CD4-positive, alpha-beta T cell (primary cell): ENCODE measurements at places on chromosomes 12 and 14. TPM values are rescaled to one million over a fixed set of nuclear protein-coding genes. Genes with fewer than 3 reads are reported as not detected.

DNA sequence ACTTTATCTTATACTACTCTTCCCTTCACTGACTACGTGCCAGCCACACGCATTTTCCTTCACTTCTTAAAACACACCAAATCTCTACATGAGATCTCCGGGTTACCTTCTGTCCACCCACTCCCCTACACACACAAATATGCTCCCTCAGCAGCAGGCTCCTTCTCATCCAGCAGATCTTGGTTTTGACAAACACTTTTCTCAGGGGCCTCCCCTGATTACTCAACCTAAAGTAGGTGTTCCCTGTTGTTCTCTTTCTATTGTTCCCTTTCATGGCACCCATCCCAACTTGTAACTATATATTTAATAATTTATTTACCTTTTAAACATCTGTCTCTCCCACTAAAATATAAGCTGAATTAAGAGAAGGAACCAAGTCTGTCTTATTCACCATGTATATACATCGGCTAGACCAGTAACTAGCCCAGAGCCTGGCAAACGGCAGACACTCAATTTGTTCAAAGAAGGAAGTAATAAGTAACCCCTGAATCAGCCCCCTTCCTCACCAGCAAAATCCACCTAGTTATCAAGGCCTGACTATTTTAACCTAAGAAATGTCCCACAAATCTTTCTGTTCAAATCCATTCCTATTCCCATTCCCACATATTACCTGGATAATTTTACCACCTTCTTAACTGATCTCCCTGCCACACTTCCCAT lies 2.7 kb downstream of the C2CD5 start:
- no peak for DNase-seq

DNA sequence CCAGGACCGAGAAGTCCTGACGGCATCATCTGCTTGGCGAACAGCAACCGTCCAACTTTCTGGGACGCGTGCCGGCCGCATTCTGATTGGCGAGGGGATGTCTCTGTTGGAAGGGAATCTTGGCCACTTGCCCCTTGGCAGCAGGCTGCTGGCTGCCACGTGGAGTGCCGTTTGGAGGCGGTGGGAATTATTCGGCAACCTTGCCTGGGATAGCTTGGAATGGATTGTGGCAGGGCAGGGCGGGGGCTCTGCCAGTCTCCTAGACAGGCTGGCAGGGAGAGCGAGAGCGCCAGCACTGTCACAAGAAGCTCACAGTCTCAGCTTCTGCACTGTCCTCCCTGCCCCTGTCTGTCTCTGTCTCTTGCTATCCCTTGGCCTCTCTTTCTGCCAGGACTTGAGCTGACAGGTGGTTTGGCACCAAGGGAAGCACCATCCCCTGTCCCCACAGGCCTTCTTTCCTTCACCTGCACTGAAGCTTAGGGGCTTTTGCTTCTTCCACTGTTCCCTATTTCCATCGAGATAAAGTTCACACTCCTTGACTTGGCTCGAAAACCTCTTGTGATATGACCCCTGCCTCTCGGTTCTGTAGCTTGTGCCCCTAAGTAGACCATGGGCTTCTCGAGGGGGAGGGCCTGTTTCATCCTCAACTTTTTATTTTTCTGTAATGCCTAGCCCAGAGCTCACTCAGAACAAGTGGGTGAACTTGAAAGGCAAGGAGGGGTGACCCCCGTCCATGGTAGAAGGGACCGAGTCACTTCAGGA lies 201.9 kb downstream of the PHETA1 start:
- no peak for DNase-seq

DNA sequence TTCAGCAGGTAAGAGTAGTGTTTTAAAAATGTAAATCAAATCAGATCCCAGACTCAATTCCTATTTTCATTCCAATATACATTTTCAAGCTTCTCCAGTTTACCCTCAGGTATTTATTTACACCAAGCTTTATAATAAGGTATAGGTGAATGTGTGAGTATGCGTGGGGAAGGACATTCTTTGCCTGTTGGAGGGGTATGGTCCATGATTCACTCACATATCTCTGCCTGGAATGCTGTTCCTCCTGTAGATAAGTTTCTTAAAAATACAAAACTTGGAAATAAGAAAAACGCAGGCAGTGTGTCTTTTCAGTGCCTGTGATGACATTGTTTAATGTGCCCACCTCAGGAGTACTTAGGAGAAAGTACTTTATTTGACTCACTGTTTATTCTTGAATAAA lies 118.6 kb downstream of the CCDC91 start:
- no peak for DNase-seq

The IL22 gene
- total RNA-seq: not detected

GRCh38 chr12:57604454-57604991 lies at the start of gene DTX3:
Gene DTX3 (plus strand): TSS chr12:57604824. CDS start chr12:57606518, 1,694 bp downstream.
- no peak for DNase-seq

The AMN gene
- total RNA-seq: 2.6 TPM

The TRIP11 gene
- total RNA-seq: 31.2 TPM
